HT-29 (cell line): ENCODE measurements at places on chromosomes 7 and 10.

DNA sequence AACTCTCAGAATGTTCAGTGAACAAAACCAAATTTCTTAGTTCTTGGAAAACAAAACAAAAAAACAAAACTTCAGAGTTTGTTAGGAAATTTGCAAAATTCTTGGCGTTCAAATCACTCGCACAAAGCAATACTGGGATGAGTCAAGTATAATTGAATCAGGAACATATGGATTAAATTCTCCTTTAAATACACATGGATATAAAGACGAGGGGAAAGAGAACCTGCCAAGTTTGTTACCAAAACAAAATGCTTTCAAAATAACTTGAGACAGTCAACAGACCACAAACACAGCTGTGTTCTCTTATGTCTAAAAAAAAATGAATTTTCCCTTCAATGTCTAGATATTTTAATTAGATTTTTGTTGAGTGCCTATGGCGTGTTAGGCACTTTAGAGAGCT, 93.5 kb upstream of the MPP7 start:
- DNase-seq = no peak

DNA sequence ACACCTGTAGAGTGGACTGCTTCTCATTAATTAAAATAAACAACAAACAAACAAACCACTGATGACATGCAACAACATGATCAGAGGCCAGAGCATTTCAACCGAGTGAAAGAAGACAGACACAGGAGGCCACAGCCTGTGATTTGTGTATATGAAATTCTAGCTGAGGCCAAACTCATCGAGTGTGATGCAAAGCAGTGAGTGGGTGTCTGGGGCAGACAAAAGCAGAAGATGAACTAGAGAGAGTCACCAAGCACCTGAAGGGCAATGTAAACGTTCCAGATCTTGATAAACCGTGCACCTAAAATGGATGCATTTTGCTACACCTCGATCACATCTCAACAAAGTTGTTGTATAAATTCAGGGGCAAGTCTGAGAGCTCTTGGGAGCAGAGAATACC, 108.4 kb downstream of the KLF6 start:
- DNase-seq = no peak

DNA sequence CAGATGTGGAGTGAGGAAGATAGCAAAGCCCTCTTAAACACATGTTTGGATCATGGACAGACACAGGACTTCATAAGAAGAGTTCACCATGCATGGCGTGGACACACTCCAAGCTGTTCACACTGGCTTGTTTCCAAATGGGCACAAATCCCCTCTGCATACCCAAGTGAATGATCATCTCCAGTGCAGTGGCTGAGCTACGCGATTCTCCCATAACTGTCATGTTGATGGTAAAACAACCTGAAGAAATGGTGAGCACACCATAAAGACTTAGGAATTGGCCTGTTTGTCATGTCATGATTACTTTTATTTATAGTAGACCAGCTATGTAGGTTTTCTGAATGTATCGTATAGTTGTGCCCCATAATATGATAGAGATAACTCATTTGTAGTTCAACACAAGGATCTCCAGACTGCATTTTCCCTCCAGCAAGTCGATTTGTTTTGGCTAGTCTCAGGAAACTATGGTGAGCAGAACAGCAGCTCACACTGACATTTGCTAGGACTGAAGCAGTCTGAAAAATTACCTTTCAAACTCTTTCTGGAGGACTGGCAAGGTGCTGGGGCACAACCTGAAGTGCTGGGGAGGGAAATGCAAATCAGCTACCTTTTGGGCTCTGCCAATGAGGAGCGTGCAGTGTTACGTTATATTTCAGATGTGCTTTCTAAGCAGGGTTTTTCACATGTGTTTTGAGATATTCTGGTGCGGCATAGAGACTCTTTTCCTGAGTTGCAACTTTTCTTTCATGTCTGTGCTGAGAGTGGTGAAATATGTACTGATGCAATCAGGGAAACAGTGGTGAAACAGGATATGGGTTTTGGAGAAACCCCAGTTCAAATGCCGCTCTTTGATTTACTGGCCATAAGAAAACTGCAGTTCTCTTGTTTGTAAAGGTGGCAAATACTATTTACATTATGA, 629.6 kb upstream of the DPP6 start:
- no peak for DNase-seq

- peak; percentile 77 for DNase-seq
Measured at GRCh38 chr7:100827330-100828226, at the start of gene EPHB4. Gene EPHB4, minus strand, starts transcription at chr7:100827523. Its CDS starts 493 bp downstream, at chr7:100827030.

GRCh38 chr7:125934539-125934938, 1004.9 kb upstream of the POT1 start:
- no peak for DNase-seq

GRCh38 chr10:6465854-6466601, 114.0 kb downstream of the PRKCQ start:
- DNase-seq = no peak

GRCh38 chr7:44044315-44045225, at the start of gene DBNL:
Gene DBNL, plus strand, starts transcription at chr7:44044702. Its CDS starts 36 bp downstream, at chr7:44044738.
- DNase-seq = peak; percentile 95

DNA sequence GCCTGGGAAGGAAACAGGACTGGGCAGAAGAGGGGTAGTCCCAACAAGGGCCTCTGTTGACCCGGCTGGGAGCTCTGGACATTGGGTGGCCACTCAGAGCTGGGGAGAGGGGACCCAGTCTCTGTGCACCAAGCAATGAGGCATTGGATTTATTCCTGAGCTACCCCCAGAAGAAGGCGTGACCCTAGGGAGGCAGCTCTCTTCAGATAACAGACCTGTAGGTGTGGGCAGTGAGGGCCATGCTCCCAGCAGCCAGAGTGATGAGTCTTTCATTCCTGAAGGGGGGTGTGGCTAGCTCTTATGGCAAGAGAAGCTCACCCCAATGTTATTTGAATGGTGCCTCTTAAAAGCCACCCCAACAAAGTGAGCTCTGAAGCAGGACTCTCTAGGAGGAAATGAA, 20.4 kb downstream of the TEX36 start:
- DNase-seq = no peak

DNA sequence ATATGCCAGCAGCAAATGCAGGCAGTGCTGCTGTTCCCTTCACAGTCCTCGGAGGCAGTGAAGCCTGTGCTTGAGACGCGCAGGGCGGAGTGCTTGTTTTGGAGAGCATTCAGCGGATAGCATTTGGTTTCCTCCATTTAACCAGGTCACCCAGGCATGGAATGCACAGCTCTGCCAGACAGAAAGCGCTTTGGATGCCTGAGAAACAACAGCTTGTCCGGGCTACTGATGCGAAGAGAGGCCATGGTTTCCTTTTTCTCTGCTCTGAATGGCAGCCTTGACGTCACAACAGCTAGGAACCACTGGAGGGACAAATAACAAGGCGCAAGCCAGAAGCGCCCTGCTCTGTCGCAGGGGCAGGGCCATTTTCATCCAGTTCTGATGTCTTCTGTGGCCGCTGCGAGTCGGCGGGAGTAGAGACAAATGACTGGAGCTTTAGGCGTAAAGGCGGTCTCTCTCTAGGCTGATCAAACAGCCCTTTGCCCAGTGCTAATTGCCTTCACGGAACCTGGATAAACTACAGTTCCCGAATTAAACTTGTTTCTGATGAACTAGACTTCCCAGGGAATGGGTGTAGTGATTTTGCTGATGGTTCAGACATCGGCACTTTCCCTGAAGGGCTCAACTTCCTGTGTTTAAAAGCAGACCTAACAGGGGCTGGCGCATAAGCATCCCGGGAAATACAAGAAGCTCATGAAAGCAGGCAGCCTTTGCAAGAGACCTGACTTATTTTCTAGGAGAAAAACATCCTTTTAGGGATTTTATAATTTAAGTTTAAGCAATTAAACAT, 187.6 kb upstream of the KLF14 start:
- peak; percentile 60 for DNase-seq

- no peak for DNase-seq
Measured at GRCh38 chr10:103445767-103446567, 6.2 kb downstream of the CALHM2 start.

- no peak for DNase-seq
Measured at GRCh38 chr10:23172429-23173213, 19.5 kb upstream of the PTF1A start.

DNA sequence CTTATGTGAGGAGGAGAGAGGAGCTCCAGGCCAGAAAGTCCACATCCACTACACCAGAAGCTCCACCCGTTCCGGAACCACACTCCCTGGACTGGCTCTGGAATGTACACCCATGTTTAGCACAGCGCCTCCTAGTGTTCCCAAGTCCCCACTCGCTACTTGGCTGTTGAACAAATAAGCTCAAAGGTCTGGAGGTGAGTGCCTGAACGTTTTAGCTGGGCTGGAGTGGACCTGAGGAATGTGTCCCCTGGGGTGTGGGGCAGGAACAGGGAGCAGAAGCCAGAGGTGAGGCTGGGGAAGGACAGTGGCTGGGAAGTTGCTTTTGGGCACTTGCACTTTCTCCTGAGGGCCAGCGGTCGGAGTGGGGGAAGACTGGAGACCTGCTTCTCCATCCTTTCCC, 164.1 kb upstream of the CDCA7L start:
- peak; percentile 43 for DNase-seq

DNA sequence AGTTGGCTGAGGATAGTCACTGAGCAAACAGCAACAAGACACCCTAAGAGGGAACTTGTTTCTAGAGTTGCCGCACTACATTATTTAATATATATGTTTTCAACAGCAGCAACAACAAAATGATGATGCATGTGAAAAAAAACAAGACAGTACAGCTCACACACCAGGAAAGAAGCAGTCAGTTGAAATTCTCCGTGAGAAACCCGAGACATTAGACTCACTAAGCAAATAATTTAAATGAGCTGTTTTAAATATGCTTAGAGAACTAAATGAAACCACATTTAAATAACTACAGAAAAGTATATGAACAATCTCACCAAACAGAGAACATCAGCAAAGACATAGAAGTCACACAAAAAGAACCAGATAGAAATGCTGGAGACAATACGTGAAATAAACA, 426.3 kb upstream of the PFKP start:
- DNase-seq = no peak

DNA sequence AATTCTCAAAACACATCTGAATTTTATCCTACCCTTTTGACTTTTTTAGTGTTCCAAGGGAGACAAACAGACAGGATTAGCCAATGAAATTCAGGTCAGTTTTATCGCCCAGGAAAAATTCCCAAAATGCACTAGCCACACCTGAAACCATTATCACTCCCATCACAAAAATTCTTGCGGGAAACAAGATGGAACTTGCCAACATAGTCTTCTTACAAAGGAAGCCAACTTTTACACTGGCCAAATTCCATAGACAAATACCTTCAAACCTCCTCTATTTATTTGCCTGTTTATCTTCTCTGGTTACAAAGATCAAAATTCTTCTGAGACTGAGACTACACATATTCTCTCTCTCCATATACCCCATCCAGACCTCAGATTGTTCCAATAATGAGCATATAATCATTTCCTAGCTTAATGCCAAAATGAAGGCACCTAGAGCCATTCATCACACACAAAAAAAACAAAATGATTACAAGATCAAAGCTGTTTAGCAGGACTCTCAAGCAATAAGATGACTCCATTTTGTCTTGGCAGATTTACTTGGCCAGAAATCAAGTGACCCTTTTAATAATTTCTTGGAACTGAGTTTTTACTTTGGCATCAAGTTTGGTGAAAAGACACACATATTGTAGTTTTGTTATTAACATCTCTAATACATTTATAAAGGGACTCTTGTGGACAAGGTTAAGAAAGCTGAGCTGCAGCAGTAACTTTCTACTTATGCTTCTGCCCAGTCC, 30.2 kb downstream of the MET start:
- DNase-seq = no peak

DNA sequence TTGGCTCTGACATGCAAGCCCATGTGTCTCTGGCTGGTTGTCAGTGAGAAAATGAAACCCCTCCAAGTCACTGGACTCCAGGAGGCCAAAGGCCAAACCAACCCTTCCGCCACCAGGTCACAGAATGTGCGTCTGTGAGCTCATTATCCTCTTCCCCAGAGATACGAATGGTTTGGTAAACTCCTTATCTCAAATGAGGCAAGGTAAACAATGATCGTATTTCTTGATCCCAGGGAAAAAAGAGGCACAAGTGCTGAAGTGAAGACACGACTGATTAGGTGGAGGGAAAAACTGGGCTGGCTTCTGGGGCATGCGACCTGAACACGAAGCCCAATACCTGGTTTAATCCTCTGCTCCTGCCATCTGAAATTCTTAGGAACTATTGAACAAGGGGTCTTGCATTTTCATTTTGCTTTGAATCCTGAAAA, 70.6 kb upstream of the ARID5B start:
- DNase-seq = no peak

DNA sequence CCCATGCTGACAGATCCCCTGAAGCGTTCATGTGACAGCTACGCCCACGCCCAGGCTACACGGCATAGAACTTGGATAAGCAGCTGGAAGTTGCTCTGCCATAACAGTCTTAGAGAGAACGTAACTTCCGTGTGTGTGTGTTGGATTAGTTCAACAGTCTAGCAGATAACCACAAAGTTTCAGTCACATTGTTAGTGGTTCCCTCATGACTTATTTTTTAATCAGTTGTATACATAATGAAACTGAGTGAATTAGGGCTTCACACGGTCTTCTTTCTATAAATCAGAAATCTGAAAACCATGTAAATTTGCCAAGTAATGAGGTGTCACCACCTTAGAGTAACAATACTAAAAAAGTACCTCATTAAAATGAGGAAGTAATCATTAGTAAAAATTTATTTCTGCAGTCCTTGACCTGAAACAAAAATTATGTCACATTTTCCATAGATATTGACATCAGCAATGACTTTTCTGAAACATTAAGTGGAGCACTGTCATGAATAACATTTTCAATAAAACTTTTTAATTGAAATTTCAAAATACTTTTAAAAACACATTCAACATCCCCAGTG, 21.7 kb upstream of the MACC1 start:
- no peak for DNase-seq

DNA sequence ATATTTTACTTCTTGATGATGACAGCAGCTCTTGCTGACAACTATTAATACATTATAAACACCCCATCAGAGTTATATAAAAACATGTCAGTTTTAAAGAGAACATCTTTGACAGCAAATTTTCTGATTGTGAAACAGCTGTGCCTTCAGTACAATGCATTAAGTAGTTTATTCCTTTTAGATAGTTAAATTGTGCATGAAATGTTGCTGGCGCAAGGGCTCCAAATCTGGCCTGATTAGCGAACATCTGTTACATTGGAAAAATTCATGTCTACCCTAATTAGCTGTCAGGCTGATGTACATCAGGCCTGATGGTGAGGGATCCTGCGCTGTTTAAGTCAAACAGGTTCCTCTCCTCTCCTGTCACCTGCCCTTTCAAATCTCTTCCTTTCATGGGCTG, 171.9 kb upstream of the SP8 start:
- DNase-seq = no peak

GRCh38 chr7:126450269-126450671, 802.5 kb downstream of the GRM8 start:
- no peak for DNase-seq

- DNase-seq = no peak
Measured at GRCh38 chr10:77855404-77856155, 71.0 kb downstream of the DLG5 start.
